PC-9 (cell line): ENCODE measurements at places on chromosomes 11 and 22.

- no peak overlapping the region for H3K4me3 ChIP-seq
- DNase-seq = no peak
- H3K36me3 ChIP-seq = no peaks in the 10 kb centered on the region
- no peak overlapping the region for H3K27ac ChIP-seq
- H3K27me3 ChIP-seq = no peaks in the 10 kb centered on the region
Measured at GRCh38 chr22:17782158-17782557, 7.9 kb upstream of the BID start.

GRCh38 chr11:132006884-132007580 lies 636.6 kb downstream of the NTM start:
- no peaks in the 10 kb centered on the region for H3K36me3 ChIP-seq
- DNase-seq = no peak
- H3K27ac ChIP-seq = no peak overlapping the region
- H3K4me3 ChIP-seq = no peak overlapping the region
- no peaks in the 10 kb centered on the region for H3K27me3 ChIP-seq
- no peaks in the 10 kb centered on the region for H3K4me1 ChIP-seq

DNA sequence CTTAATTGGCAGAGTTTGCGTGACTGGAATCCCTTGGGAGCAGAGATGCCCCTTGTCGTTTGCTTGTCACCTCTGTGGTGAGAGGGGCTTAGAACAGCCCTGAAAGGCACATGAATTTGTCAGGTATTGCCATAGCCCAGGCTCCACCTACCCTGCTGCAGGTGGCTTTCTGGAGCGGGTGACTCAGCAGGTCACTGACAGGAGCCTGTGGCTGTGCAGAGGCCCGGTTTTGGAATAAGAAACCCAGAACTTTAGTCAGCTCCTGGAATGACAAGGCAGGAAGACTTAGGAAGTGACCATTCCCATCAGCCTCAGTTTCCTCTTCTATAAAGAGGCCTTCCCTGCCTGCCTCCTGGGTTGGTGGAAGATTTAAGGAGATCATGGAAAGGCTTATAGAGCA lies 539.7 kb downstream of the INSC start:
- H3K36me3 ChIP-seq = no peaks in the 10 kb centered on the region
- peak; percentile 33 for DNase-seq
- H3K4me1 ChIP-seq = peaks cover 80% of the 10 kb centered on the region
- H3K27ac ChIP-seq = peak overlapping the region; percentile 93
- peak overlapping the region; percentile 31; the same call in 1 of the 2 replicates for H3K4me3 ChIP-seq

DNA sequence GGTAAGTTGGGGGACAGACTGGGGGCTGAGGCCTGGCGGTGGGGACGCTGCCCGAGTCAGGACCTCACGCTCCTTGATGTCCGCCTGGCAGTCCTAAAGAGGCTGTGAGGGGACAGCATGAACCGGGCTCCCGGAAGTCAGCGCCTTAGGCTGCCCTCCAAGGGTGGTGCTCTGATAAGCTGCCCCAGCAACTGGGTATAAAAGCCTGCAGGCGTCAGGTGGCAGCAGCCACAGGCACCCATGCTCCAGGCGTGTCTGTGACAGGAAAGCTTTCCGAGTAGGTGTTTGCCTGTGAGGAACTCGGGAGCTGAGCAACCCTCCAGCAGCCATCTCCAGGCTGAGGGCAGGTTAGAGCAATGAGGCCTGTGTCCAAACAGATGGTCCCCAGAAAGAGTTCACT lies 53.0 kb downstream of the ST3GAL4 start:
- no peak overlapping the region for H3K27ac ChIP-seq
- no peaks in the 10 kb centered on the region for H3K27me3 ChIP-seq
- peaks cover 11% of the 10 kb centered on the region for H3K36me3 ChIP-seq
- H3K4me1 ChIP-seq = peaks cover 36% of the 10 kb centered on the region
- DNase-seq = no peak
- no peak overlapping the region for H3K4me3 ChIP-seq

GRCh38 chr11:629237-629583 lies 2.2 kb upstream of the SCT start:
- H3K27ac ChIP-seq = peak overlapping the region; percentile 16; the same call in 1 of the 2 replicates
- H3K4me1 ChIP-seq = no peaks in the 10 kb centered on the region
- H3K36me3 ChIP-seq = no peaks in the 10 kb centered on the region
- H3K4me3 ChIP-seq = no peak overlapping the region
